ENCODE measurements at places on chromosomes 7 and 10. TPM values are rescaled to one million over a fixed set of nuclear protein-coding genes. Genes with fewer than 3 reads are reported as not detected.

DNA sequence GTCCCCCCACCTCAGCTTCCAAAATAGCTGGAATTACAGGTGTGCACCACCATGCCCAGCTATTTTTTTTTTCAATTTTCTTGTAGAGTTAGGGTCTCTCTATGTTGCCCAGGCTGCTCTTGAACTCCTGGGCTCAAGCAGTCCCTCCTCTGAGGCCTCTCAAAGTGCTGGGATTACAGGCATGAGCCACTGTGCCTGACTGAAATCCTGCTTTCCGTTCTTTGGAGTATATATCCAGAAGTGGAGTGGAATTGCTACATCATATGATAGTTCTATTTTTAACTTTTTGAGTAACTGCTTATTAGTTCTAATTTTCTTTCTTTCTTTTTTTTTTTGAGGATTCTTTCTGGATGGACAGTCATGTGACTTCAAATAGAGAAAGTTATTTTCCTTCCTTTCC is 62.9 kb upstream of the ZMIZ2 start:
- H3K27ac ChIP-seq: peak overlapping the region; percentile 11
- no peaks in the 10 kb centered on the region for H3K27me3 ChIP-seq
- no peak overlapping the region for H3K4me3 ChIP-seq
- no peak for DNase-seq
- H3K4me1 ChIP-seq: no peaks in the 10 kb centered on the region

CDK1 gene
- 168 TPM for total RNA-seq

ACBD7 gene
- 24.1 TPM for total RNA-seq

DNA sequence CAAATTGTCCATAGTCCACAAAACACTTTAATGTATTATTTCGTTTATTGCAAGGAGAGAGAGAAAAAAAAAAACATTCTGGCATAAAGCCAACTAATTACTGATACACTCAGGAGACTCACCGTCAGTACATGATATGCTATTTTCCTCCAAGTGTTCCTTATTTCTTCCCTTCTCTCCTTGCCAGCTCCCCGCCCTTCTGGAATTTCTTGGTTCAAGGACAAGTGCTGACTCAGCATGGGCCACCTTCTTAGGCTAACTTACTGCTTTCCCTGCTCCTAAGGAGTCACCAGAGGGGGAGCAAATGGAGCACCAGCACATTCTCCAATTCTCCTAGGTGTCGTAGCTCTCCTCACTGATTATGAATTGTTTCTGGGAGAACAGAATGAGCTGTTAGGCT is 133.8 kb upstream of the HDAC9 start:
- H3K4me3 ChIP-seq: no peak overlapping the region
- no peaks in the 10 kb centered on the region for H3K27me3 ChIP-seq
- peak; percentile 95 for DNase-seq
- H3K36me3 ChIP-seq: no peaks in the 10 kb centered on the region

DNA sequence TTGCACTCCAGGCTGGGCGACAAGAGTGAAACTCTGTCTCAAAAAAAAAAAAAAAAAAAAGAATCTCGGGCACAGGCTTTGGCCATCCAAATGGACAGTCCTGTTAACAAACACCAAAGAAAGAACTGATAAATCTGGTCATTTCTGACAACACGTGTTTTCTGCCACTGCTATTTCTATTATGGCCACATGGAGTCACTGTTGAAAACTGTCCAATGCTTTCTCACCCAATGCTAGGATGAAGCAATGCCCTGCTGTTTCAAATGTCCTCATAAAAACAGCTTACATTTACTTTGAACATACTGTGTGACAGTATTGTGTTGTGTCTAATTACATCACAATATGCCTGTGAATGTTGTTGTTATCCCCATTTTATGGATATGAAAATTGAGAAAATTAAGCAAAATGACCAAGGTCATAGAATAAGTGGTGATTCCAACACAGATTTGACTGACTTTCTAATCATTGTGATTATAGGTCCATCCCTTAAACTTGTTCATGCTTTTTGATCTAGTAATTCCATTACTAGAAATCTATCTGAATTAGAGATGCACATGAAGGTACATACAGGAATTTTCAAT is 19.9 kb upstream of the MAP3K8 start:
- no peak overlapping the region for H3K27ac ChIP-seq
- no peaks in the 10 kb centered on the region for H3K27me3 ChIP-seq
- peaks cover 6% of the 10 kb centered on the region for H3K4me1 ChIP-seq
- no peak overlapping the region for H3K4me3 ChIP-seq
- DNase-seq: peak; percentile 68

ADCY1 gene
- 14.6 TPM for total RNA-seq

SUGCT gene
- total RNA-seq: 5.6 TPM

- no peak for DNase-seq
- H3K4me3 ChIP-seq: no peak overlapping the region
- no peaks in the 10 kb centered on the region for H3K27me3 ChIP-seq
- H3K27ac ChIP-seq: no peak overlapping the region
Observed at GRCh38 chr7:46168671-46169383, 247.8 kb upstream of the IGFBP3 start.

- H3K36me3 ChIP-seq: no peaks in the 10 kb centered on the region
- no peak overlapping the region for H3K27ac ChIP-seq
- no peak overlapping the region for H3K4me3 ChIP-seq
- H3K27me3 ChIP-seq: no peaks in the 10 kb centered on the region
Observed at GRCh38 chr7:124723012-124723411, 42.6 kb downstream of the GPR37 start.

GRCh38 chr10:45427262-45427969 is 53.4 kb downstream of the ALOX5 start:
- DNase-seq: no peak
- no peak overlapping the region for H3K27ac ChIP-seq
- no peaks in the 10 kb centered on the region for H3K36me3 ChIP-seq
- no peak overlapping the region for H3K4me3 ChIP-seq
- H3K4me1 ChIP-seq: 0 out of 2 replicates have a peak, but pooled peaks cover 2% of the 10 kb centered on the region
- no peaks in the 10 kb centered on the region for H3K27me3 ChIP-seq

GRCh38 chr10:67622511-67622910 is 73.5 kb downstream of the CTNNA3 start:
- no peak overlapping the region for H3K4me3 ChIP-seq
- no peaks in the 10 kb centered on the region for H3K4me1 ChIP-seq
- DNase-seq: no peak
- no peaks in the 10 kb centered on the region for H3K36me3 ChIP-seq
